ENCODE measurements at places on chromosomes 7 and 10.

- no peak for DNase-seq
Measured at GRCh38 chr7:137934941-137935883, 66.7 kb downstream of the CREB3L2 start.

DNA sequence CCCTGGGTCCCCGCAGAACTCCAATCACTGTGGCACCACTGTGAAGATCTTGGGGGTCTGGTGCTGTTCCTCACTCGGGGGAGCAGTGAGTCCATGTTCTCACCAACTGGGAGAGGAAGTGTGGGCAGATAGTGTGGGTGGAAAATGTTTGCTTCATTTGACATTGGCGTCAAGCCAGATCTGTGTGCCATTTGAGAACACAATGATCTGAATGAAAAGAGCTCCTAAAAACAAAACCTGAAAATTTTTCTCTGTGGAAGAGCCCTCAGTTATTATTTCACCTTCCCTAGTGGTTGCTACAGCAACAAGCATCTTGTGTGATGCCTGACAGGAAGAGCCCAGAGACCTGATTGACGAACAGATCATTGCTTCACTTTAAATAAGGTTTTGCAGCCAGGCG, 125.6 kb downstream of the VIPR2 start:
- no peak for DNase-seq

- DNase-seq: no peak
Measured at GRCh38 chr7:106915407-106915806, 50.3 kb downstream of the PIK3CG start.

DNA sequence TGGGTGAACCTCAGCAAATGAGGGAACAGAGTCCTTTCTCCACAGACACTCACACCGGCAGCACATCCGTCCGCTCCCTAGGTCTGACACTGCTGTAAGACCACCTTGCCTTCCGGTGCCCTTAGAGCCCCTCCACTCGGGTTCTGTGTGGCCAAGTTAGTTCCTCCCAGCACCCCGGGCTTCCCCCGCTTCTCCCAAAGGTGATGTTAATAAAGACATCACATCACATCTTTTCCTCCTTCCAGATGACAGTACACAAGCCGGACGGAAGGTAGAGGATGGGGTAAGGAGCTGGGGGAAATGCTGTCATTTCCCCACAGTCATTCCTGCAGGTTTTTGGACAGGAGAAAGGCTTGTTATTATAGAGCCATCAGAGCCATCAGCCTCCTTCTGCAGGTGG, 42.3 kb downstream of the OAT start:
- no peak for DNase-seq

DNA sequence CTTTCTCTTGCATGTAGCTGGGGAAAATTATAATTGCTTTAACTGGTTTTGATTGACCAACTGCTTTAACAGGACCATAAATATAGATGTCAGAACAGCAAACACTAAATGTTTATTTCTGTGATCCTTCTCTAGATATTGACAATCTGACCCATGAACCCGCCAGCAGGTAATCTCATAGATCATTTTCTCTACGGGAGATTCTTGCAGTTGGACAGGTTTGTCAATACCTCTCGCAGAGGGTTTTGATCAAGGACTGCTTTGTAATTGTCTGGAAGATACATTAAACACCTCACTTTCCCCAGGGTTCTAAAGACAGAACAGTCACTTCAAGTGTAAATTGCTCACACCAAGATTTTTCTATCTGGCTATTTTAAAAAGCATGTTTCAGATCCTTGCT, 235.8 kb upstream of the RHOBTB1 start:
- DNase-seq: no peak
